ENCODE measurements at places on chromosomes 12 and 14.

- no peak for DNase-seq
Measured at GRCh38 chr14:59371771-59372170, 93.4 kb downstream of the GPR135 start.

GRCh38 chr14:35819591-35820540 lies 6.3 kb upstream of the BRMS1L start:
- no peak for DNase-seq

GRCh38 chr14:45649051-45649450 lies 396.0 kb upstream of the MIS18BP1 start:
- DNase-seq, result no peak

DNA sequence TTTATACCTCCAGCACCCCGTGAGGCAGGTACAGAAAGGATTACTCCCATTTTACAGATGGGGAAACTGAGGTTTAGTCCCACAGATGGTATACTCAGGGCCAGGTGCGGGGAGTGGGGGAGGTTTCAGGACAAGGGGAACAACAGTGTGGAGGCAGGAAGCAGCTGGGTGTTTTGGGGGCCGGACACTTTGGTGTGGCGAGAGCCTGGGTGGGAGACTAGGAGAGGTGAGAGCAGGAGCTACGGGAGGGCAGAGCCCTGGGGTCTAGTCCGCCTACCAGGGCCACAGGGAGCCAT lies 61.7 kb downstream of the DIO3 start:
- no peak for DNase-seq

All from hypothalamus (tissue), 51 donors.